Bronchial epithelial cell (primary cell): ENCODE measurements at places on chromosomes 13 and 19.
A peak's percentile ranks its signal among the peaks of the same experiment; 100 is the strongest.

- no peak for DNase-seq
These were observed 8.5 kb upstream of the CEACAM7 start for GRCh38 chr19:41696402-41697197.

DNA sequence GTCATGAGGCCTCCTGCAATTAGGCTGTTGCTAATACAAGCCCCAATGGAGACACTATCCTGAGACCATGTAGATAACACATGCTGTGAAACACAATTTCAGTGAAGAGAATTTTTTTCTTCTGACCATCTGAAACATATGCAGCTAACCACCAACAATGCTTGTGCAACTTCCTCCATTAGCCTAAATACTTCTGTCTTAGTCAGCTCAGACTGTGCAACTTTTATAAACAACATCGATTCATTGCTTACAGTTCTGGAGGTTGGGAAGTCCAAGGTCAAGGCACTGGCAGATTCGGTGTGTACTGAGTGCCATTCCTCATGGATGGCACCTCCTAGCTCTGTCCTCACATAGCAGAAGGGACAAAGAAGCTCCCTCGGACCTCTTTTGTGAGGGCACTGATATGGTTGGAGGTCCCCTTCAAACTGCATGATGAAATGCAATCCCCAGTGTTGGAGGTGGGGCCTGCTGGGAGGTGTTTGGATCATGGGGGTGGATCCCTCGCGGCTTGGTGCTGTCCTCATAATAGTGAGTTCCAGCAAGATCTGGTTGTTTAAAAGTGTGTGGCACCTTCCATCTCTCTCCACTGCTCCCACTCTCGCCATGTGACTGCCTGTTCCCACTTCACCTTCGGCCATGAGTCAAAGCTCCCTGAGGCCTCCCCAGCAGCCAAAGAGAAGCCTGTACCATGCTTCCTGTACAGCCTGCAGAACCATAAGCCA lies 27.7 kb downstream of the STK24 start:
- peak; percentile 80 for DNase-seq

- no peak for DNase-seq
These were observed 1016.0 kb downstream of the UQCRFS1 start for GRCh38 chr19:28196961-28197360.

DNA sequence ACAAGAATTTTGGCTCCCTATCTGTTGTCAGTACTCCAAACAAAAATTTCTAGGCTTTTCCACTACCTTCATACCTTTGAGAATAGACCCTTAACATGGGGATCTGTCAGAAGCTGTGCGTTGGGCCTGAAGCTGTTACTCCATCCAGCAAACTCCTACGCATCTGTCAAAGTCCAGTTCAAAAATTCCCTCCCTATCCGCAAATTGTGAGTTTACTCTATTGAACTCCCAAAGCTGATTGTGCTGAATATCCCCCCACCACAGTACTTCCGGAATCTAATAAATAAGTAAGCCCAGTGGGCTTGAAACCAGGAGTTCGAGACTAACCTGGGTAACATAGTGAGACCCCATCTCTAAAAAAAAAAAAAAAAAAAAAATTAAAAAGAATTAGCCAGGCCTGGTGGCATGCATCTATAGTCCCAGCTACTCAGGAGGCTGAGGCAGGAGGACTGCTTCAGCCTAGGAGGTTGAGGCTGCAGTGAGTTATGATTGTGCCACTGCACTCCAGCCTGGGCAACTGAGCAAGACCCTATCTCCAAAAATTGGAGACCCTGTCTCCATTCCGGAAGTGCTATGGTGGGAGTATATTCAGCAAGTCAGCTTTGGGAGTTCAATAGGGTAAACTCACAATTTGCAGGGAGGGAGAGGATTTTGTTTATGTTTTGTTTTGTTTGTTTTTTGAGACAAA lies 930 bp upstream of the FBN3 start:
- no peak for DNase-seq

- no peak for DNase-seq
These were observed 211.8 kb downstream of the RBM26 start for GRCh38 chr13:79194272-79194671.

- no peak for DNase-seq
These were observed 697.5 kb upstream of the PCDH20 start for GRCh38 chr13:62113179-62113578.

GRCh38 chr19:3201072-3201700 lies 15.5 kb downstream of the NCLN start:
- DNase-seq: no peak

DNA sequence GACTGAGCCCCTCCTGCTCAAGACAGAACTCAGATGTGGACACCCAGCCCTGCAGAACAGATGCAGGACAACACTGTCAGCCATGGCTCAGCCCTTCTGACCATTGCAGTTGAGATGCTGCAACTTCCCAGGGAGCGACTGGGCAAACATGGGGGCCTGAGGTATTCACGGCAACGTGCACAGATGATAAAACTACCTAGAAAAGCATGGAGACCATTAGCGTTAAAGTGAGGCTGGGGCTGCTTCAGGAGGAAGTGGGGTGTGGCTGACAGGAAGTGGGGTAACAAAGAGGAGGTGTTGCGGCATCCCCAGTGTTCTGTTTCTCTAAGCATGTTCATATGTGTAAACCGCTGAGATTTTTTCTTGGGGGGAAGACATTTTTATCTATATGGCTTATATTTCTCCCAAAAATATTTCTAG lies 1.3 kb upstream of the SIGLEC9 start:
- no peak for DNase-seq

DNA sequence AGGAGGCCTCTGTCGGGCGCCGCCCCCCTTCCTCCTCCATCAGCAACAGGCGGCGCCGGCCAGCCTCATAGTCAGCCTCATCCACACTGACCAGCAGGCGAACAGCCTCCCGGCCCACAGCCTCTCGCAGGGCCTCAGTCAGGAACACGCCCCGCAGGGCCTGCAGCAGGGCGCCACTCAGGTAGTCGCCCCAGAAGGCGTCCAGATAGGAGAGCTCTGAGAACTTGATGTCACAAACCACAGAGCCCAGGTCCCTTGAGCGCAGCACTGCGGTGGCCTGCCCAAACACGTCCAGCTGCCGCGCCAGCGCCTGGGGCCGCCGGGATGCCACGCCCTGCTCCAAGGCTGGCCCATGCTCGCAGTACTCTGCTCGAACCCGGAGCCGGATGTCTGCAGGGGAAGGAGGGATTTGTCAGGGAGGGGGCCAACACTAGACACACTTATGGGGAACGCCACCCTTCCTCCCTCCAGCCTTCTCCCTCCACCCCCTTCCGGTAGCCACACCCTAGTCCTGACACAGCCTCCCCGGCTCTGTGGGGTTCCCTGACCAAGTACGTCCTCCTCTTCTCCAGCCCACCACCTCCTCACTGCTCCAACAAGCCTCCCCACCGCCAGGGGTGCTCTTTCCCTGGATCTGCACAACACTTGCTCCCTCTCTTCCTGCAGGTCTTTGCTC lies 17.9 kb downstream of the DEDD2 start:
- peak; percentile 81 for DNase-seq

GRCh38 chr19:40355975-40356680 lies 7.6 kb downstream of the PLD3 start:
- DNase-seq: no peak

GRCh38 chr13:88926890-88927502 lies 1255.8 kb downstream of the SLITRK5 start:
- DNase-seq: no peak

- no peak for DNase-seq
These were observed 112.9 kb upstream of the PEG3 start for GRCh38 chr19:56953470-56953869.

DNA sequence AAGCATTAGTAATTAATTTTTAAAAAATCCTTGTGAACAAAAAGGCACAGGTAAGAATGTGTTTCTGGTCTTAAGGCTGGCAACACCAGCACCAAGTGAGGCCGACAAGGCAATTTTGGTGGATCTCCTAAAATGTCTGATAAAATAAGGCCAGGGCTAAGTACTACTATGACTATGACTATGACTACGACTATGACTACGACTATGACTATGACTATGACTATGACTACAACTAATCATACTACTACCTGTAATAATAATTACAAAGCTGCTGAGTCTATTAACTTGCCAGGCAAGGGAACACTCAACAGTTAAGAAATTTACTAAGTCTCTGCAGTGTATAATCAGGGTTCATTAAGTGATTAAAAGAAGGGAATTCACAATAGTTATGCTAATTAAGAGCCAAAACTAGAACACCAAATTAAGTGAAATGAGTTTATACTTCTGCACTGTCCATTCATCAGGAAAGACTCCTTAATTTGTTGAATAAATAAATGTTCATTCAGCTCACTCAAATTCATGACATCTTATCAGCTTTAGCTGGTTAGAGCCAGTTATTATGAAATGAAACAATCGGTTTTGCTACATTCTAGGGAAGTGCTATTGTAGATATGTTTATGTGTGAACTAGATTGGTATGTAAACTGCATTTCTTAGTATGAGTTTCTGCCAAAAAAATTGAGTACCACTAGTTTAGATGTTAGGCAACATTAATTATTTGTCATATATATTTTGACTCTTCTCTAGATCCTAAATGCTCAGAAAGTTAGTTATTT lies 1626.2 kb upstream of the PCDH20 start:
- peak; percentile 13 for DNase-seq
